ENCODE measurements at places on chromosomes 7 and 10.

- no peak for DNase-seq
Observed at GRCh38 chr7:90708841-90709317, 112.8 kb downstream of the CDK14 start.

- no peak for DNase-seq
Observed at GRCh38 chr7:129845972-129846327, 106.8 kb downstream of the UBE2H start.

- DNase-seq = no peak
Observed at GRCh38 chr7:29841926-29842701, 35.8 kb downstream of the WIPF3 start.

- no peak for DNase-seq
Observed at GRCh38 chr7:128763541-128763940, 12.1 kb downstream of the OPN1SW start.

DNA sequence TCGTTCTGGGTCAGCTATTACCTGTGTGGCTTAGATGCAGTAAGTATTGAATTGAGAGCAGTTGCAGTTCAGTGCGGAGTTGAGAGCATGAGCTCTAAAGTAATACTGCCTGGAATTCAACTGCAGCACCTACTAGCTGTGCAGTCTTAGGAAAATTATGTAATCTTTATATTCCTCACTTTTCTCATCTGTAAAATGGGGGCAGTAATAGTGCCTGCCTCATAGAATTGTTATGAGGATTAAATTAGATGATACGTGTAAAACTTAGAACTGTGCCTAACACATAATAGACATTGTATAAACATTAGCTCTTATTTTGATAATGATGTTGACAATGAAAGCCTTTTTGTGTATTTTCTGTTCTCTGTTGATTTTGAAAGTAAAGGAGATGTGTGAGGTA lies 330.0 kb downstream of the GPR158 start:
- DNase-seq = no peak

- no peak for DNase-seq
Observed at GRCh38 chr10:131725581-131726069, 175.2 kb upstream of the PPP2R2D start.

GRCh38 chr7:11709196-11709595 lies 122.8 kb downstream of the THSD7A start:
- DNase-seq = no peak

- DNase-seq = no peak
Observed at GRCh38 chr10:9010093-9010492, 955.6 kb downstream of the GATA3 start.

- no peak for DNase-seq
Observed at GRCh38 chr7:106346167-106346677, 61.4 kb upstream of the NAMPT start.

GRCh38 chr10:71623098-71623985 lies 96.2 kb downstream of the C10orf105 start:
- no peak for DNase-seq

GRCh38 chr10:130137090-130137448 lies 878 bp downstream of the GLRX3 start:
- DNase-seq = no peak

DNA sequence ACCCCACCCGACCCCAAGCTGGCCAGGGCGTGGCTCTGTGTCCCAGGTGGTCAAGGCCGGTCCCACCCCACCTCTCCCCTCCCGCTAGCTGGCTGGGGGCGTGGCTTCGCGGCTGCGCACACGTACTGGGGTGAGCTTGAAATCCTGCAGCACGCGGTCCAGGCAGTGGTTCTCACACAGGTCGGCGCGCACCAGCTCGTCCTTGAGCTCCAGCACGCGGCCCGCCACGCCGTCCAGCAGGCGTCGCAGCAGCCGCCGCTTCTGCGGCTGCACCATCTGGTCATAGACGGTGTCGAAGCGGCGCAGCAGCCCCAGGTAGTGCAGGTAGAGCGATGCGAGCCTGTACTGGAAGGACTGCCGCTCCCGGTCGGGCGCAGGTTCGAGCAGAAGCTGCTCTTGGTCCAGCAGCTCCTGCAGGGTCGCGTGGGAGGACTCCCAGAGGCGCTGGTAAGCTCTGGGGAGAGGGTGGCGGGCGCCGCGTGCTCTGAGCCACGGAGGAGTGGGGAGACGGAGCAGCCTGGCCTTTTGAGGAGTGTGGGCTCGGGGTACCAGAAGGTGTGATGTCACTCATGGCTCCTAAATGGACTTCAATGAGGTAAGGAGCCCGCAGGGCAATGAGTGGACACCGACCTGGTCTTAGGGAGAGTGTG lies 5.8 kb downstream of the H2BK1 start:
- no peak for DNase-seq

GRCh38 chr7:151238190-151238810 lies 6.0 kb downstream of the CHPF2 start:
- DNase-seq = no peak

DNA sequence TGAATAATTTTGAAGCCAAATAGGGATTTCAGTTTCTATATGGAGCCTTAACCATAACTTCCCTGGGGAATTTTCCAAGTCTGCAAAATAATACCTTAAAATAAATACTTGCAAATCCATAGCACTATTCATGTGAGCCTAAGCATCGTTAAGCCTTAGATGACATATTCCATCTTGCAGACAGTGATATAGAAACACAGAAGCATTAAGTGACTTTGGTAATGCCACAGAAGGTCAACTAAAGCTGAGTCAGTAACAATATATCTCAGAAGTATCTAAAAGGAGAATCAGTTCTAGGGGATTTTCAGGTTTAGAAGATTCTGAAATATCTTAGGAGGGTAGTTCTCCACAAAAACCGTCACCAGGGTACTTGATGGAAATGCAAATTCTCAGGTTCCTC lies 163.4 kb upstream of the COL1A2 start:
- DNase-seq = no peak

GRCh38 chr7:131012477-131013031 lies 278.5 kb upstream of the KLF14 start:
- DNase-seq = no peak

DNA sequence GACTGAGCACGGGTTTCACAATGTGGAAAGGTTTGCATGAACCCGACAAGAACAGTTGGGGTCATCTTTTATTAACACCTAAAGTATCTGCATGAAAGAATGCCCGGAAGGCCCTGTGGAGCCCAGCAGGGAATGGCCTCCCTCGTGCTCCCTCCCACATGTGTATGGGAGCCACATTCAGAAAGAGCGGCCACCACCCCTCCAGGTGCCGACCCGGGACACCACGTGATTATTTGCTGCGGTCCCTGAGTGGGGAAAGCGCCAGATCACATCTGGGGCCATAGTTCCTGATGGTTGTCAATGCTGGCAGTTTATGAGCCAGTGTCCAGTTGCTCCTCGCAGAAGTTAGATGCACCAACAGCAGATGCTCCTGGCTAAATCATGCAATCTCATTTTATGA lies 571.4 kb downstream of the TCERG1L start:
- no peak for DNase-seq

- DNase-seq = no peak
Observed at GRCh38 chr7:130180571-130181262, 24.5 kb downstream of the TMEM209 start.

DNA sequence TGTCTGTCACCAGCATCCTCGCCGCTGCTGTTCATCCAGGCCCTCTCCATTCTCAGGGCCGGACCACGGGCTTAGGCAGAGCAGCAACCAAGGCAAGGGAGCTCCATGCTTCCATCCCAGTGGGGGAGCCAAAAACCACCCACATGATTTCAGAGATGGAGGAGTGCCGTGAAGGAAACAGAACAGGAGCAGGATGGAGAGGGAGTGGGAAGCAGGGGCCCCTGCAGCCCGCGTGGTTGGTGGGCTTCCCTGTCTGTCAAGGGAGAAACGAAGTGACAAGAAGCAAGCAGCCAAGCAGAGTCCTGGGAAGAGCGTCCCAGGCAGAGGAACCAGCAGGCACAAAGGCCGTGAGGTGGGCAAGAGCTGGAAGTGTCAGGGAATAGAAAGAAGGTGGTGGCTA lies 95.7 kb downstream of the SLIT1 start:
- DNase-seq = no peak

DNA sequence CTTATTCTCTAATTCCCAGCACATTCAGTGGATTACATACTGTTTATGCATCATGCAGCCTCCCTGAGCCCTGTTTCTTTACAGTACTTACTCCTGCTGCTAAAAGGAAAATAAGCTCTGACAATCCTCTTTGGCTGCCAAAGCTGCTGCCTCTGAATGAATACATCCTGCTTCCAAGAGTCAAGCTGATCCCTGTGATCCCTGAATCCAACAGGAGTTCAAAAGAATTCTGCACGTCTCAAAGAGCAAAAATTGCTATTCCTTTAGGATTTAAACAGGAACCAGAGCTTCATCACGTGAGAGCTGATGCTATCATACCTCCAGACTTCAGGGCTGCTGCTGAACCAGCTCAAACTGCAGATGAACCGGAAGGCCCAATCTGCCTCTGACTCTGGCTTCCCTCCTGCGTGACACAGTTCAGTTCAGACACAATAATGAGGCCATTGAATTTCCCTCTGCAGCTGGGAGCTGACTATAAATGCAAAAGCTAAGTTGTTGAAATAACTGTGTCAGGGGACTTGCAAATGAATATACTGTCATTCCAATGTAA lies 851.0 kb upstream of the PHF14 start:
- DNase-seq = no peak

DNA sequence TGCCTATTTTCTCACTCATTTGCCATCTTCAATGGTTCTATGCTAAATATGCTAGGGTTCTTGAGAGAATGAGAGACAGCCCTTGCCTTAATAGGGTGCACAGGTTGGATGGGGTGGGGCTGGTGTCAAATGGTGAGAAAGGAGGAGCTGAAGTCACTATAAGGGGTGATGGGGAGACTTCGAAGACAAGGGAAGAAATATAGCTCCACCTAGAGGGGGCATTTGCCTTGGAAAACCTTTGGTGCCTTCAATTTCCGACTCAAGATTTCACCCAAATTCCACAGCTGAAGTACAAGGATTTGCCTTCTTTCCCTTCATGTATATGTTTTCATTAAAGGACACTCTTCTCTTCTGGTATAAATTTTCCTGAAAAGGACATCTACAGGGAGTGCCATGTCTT lies 5.6 kb downstream of the PTN start:
- no peak for DNase-seq

DNA sequence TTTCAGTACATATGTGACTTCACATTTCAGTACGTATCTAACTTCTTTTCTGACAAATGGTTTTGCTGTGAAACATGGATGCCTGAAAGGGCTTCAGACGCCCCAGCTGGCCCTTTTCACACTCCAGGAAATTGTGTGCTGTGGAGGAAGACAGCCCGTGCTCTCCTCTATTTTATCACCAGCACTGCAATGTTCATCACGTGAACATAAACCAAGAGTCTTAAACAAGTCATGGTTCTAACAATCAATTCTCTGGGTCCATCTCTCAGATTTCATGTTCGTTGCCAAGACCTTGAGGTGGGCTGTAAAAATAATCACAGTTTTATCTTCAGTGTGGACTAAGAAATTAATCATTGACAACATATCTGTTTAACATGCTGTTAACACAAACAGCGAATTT lies 141.2 kb downstream of the WDR37 start:
- DNase-seq = no peak

DNA sequence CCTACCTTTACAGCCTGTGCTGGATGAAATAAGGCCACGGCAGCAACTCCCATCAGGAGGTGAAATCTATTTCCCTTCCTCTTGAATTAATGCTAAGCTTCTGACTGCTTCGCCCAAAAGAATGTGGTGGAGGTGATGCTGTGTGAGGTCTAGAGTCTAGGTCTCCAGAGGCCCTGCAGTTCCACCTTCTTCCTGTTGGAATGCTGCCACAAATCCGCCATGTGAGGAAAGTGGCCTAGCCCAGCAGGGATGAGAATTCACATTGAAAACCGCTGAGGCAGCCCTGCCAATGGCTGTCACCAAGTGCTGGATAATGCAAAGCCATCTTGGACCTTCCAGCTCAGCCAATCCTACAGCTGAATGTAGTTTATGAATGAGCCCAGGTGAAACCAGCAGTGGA lies 28.0 kb downstream of the RHOBTB1 start:
- no peak for DNase-seq

DNA sequence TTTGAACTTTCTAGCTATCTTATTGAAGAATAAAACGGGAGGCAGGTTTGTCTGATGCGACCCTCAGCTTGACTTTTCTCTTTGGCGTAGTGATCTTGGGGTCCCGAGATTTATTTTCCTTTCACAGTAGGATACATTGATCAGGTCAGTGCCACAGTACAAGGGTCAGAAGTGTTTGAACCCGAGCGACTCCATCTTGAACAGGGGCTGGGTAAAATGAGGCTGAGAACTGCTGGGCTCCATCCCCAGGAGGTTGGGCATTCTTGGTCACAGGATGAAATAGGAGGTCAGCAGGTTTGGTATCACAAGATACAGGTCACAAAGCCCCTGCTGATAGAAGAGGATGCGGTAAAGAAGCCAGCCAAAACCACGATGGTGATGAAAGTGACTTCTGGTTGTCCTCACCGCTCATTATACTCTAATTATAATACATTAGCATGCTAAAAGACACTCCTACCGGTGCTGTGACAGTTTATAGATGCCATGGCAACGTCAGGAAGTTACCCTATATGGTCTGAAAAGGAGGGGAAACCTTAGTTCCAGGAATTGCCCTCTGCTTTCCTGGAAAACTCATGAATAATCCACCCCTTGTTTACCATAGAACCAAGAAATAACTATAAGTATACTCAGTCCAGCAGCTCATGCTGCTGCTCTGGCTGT lies 3.0 kb upstream of the TECPR1 start:
- no peak for DNase-seq

DNA sequence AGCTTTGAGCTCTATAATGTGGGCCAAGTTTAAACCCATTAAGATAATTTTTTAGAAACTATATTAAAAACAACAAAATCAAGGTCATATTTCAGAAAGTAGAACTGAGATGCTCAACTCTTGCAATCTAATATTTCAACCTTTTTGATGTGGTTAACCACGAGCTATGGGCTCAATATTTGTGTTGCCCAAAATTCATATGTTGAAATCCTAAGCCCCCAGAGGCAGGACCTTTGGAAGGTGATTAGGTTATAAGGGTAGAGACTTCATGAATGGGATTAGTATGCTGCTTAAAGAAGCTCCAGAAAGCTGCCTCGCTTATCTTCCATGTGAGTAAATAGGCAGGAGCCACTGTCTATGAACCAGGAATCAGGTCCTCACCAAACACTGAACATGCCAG lies 284.4 kb downstream of the CRPPA start:
- no peak for DNase-seq

- no peak for DNase-seq
Observed at GRCh38 chr7:28804990-28805389, 153.1 kb downstream of the TRIL start.

DNA sequence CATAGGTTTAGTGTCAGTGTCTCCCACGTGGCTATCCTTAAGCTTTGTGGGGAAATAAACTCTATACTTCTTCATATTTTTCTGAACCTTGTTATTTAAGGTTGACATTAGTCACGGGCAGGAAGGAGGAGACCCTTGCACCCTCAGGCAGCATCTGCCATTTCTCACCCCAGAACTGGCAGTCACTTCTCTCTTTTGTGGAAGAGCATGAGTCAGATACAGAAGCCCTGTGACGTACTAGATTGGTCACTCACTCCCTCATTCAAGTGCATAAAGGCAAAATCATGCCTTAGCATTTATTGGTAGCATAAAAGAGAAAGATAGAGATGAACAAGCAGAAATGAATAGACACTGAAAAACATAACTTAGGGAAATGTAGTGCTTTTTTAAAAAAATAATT lies 206.0 kb upstream of the MDFIC start:
- DNase-seq = no peak

Data from activated gamma-delta T cell (primary cell).